ENCODE measurements at places on chromosomes 13 and 19.

- no peak for DNase-seq
Observed at GRCh38 chr19:49214701-49215100, 57.1 kb downstream of the TRPM4 start.

GRCh38 chr13:50106559-50106958, 91.3 kb downstream of the KCNRG start:
- no peak for DNase-seq

- DNase-seq = peak; percentile 88
Observed at GRCh38 chr13:98476538-98476966, 100.4 kb downstream of the STK24 start.

DNA sequence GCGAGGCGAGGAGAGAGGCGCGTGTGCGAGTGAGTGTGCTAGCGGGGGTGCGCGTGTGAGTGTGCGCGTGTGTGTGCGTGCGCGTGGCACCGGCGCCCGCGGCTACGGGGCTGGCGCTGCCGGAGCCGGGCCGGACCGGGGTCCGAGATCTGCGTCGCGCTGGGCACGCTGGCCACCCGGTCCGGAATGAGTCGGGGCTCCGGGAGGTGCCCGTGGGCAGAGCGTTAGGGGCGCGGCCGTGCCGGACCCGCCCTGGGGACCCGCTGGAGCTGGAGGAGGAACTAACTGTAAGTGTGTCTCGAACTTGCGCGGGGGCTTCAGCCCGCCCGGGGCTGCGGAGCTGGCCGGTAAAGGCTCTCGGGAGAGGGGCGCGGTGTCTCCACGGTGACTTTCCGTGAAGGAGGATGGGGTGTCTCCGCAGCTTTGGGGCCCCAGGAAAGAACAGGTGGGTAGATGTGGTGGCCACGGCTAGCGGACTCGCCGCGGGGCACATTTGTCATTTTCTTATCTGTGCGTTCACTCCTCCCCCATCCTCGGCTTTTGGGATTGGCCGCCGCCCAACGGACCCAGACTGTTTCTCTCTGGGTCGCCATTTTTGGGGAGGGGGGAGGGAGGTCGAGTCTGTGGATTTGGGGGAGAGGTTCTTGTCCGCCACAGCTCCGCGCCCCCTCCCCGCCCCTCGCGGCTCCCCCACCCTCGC, 10.1 kb upstream of the SOX1 start:
- DNase-seq = no peak

GRCh38 chr13:59801107-59801880, 362.4 kb downstream of the DIAPH3 start:
- no peak for DNase-seq

DNA sequence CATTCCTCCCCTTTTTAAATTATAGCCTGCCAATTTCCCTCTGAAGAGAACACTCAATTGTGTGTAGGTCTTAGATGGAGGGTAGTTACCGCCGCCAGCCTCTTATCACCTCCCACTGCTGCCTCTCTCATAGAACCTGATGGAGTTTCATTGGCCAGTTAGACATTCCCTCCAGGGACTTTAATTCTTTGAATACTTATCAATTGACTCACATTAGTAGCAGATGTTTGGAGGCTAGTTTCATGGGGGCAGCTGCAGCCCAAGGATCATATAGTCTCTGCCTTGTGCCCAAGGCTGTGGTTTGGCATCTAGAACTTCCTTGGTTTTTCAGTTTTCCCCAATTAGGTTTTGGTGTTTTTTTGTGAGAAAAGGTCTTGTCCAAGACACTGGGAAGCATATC, 318.9 kb upstream of the HTR2A start:
- no peak for DNase-seq

- no peak for DNase-seq
Observed at GRCh38 chr19:33501693-33502356, 19.8 kb downstream of the PEPD start.

DNA sequence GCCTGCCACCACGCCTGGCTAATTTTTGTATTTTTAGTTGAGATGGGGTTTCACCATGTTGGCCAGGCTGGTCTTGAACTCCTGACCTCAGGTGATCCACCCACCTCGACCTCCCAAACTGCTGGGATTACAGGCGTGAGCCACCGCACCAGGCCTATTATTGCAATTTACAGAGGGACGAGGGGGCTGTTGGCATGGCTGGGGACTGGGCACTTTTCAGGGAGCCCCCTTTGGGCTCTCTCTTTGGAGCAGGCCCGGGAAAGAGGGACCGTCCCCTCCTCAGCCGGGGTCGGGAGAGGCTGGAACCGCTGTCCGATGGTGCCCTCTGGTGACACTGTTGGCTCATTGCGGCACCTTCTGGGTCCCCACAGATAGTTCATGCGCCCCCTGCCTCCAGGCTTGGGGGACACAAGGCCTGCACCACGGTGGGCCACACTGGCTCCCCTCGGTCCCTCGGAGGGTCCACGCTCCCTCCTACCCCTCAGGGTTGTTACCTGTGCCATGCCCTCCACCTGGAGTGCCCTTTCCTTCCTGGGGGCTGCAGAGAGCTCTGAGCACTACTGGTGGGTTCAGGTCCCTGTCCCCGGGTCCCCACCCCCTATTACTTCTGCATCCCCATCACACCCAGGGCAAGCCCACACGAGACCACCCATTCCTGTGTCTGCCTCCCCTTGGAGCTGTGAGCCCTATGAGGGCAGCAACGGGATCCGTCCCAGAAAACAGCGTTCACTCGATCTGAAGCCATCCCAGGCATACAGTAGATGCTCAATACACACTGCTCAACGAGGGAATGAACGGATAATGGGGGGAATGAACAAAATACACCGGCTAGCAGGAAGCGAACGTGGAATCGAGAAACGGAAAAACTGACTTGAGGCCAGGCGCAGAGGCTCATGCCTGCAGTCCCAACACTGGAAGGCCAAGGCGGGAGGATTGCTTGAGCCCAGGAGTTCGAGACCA, 12.5 kb downstream of the FEM1A start:
- peak; percentile 22 for DNase-seq

DNA sequence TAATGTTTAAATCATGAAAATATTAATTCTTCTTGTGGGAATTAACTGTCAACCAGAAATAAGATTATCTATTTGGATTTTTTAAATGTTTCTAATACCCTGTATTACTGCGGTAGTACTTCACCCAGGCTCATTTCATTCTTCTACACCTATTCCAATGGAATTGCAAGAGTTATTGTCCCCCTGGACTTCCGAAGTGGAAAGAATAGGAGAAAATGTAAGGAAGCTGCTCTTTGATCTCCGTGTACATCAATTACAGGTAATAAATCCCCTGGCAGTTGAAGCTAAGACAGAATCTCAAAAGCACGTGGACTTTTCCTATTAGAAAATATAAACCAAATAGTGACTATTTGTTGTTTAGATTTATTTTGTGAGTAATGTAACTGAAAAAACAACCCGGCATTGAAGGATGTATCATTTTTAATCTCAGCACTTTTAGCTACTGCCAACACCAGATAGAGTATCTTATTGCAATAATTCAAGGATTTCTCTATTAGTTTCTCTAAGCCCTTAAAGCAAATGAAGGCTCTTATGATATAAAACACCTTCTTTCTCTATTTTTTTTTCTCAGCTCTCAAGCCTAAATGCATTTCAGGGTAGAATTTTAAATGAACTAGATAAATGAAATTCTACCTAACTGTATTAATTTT, 77.3 kb downstream of the MZT1 start:
- DNase-seq = no peak

GRCh38 chr13:111791131-111791530, 275.8 kb upstream of the SOX1 start:
- no peak for DNase-seq

DNA sequence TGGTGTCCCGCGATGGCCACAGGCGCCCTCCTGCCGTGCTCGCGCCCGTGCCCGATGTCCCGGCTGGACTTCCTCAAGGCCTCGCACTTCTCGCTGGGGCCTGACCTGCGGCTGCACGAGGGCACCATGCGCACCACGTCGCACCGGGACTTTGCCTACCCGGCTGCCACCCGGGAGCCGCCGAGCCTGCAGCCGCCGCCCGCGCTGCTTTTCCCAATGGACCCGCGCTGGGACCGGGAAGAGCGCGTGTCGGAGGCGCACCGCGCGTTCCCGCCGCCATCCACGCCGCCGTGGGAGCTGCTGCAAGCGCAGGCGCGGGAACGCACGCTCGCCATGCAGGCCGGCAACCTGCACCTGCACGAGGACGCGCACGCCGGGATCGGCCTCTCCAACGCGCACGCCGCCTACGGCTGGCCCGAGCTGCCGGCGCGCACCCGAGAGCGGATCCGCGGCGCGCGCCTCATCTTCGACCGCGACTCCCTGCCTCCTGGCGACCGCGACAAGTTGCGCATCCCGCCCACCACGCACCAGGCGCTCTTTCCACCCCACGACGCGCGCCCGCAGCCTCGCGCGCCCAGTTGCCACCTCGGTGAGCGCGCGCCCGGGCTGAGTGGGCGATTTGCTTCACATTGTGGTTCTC, 12.1 kb upstream of the PEX11G start:
- no peak for DNase-seq

GRCh38 chr13:75480671-75481175, 1.2 kb downstream of the TBC1D4 start:
- DNase-seq = peak; percentile 51

GRCh38 chr13:41386211-41386610, 71.1 kb upstream of the RGCC start:
- DNase-seq = no peak

DNA sequence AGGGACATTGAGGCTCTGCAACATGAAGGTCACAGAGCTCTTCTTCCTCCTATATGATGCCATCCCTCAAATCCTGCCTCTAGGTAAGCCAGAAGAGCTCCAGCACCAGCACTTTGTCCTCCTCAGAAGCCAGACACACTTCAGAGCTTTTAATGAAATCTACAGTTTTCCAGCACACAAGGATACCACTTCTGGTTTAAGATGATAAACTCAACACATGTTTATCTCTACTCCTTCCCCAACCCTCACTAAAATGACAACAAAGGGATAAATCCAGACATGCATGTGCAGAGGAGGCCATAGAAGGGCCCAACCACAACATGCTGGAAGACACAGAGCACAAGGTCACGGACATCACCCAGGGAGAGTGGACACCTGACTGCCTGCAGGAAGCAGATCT, 195.3 kb downstream of the USP12 start:
- no peak for DNase-seq
